ENCODE measurements at places on chromosomes 1 and 21. TPM values are rescaled to one million over a fixed set of nuclear protein-coding genes. Genes with fewer than 3 reads are reported as not detected.

Gene ARHGAP30
- not detected for total RNA-seq

Gene UBE2U
- total RNA-seq, result 0.20 TPM

Gene IL19
- not detected for total RNA-seq

Gene MROH9
- total RNA-seq, result not detected

Gene COL11A1
- total RNA-seq, result not detected

- DNase-seq, result no peak
Observed at GRCh38 chr21:38389896-38390295, 108.4 kb downstream of the ERG start.

GRCh38 chr1:161884475-161884874, 118.4 kb downstream of the ATF6 start:
- DNase-seq, result no peak

DNA sequence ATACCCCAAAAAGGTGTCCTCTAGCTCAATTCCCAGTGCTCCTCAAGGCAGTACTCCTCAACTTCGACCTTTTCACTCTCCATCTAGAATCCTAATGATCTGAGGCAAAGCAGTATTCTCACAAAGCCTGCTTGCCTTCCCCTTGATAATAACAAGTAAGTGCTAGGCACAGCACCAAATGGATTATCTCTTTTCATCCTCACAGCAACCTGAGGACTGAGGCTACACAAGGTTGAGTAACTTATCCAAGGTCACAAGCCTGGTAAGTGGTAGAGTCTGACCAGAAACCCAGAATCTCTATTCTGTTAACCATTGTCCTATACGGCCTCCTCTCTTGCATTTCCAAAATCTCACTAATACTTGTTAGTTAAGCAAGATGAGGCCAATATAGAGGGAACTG, 5.1 kb downstream of the SYDE2 start:
- DNase-seq, result no peak

DNA sequence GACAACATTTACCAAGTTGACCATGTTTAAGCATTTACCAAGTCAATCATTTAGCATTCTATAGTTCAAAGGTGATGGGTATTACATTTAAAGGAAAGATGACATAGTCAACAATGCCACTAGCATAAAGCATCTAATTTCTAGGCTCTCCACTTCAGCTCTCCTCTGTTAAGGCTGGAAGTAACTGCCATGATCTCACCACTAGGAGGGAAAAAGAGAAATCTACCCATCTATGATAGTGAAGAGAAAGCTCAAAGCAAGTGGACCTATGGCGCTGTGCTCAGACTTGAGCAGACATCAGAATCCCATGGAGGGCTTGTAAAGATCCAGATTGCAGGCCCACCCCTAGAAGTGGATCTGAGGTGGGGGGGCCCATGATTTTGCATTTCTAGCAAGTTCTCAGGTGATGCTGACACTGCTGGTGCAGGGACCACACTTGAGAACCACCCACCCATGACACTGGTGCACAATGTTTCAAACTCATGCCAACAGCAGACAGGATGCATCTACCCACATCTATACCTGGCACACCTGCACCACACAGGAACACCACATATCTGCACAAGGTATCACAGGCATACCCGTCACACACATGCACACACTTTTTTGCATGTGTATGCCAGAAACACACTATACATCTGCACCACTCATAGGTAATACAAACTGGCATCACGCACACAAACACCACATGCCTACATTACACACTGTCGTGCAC, 392.9 kb upstream of the RUNX1 start:
- DNase-seq, result no peak

DNA sequence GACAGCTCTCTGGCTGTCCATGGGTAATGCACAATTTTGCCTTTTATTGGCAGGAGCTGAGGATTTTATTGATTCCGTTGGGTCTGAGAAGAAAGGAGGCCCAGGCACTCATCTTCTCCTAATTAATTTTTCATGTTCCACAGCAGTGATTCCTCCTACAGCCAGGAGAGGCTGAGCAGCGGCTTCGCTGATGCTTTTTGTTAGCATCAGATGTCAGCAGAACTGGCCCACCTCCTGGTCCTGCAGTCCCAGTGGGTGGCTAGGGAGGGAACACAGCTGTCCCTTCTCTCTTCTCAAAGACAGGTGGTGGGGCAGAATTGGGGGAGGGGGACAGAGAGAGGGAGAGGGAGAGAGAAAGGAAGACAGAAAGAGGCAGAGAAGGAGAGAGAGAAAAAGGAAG, 5.7 kb downstream of the MT1HL1 start:
- no peak for DNase-seq

DNA sequence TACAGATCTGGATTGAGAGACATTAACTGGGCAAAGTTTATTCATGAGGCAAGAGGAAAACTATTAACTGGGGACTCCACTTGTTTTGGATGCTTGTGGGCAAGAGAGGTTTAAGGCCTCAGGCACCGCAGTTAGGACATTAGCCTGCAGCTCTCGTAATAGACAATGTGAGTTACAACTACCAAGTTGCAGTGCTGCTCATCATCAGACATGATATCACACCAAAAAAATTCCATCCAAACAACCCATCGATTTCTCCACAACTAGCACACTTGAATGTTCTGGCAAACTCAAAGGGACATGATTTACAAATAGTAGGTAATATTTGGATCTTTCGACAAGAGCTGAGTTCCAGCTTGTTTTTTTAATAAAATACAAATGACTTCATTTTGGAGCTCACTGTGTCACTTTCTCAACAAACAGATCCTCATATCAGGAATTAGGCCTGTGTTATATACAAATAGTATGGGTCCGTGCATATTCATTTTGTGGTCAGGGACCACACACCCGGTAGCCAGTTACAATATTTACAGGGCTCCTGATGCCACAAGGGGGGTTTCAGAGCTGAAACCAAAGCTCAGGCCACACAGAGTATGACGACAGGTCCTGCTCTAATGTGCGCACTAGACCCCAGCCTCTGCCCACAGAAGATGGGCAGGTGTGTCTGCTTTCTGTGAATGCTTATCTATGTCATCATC, 128.0 kb downstream of the TGFBR3 start:
- DNase-seq, result no peak

- DNase-seq, result no peak
Observed at GRCh38 chr1:8145545-8146202, 119.6 kb upstream of the ERRFI1 start.

DNA sequence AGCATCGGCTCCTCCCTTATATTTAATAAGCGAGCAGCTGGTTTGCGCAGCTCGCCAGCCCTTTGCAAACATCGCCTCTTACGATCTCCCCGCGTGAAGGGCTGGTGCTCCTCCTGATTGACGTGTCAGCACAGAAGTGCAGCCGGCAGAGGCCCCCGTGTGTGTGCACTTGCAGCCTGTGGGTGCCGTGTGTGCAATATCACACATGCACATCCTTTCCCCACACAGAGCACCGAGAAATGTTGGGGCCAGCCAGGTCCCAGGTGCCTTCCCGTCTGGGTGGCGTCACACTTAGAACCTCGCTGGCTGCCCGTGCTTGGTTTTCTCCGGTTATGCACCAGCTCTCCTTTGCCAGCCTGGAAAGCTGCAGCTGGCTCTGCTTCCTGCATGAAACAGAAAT, 126.6 kb upstream of the AJAP1 start:
- DNase-seq, result no peak

DNA sequence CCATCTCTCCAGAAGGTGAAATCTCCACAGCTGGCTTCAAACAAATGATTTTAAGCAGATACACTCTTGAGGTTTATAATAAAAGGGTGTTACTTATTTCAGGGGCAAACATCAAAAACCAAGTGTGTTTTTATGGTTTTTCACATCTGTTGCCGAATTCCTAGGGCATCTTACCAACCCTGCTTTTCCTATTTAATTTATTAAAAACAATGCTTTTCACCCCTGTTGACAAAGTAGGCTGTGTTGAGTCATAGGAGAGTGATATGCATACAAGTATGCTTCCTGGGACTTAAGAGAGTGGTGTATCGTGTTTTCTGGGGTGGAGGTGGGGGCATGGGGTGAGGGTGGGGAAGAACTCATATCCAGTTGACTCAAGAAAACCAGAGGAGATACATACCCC, 29.3 kb upstream of the IL20 start:
- no peak for DNase-seq

DNA sequence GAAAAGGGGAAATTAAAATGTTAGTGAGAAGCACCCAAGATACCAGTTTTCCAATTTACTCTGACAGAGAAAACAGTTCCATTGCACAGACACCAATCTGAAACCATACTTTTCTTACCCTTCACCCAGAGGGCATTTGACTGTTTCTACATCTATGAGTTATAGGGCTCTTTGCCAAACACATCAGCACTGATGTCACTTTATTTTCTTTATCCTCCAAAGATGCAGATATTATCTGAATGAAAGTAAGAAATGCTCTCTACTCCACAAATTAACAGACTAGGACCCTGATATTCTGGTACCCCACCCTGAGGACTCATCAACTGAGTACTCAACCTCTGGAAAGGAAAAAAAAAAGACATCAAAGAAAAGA, 24.2 kb upstream of the PEX19 start:
- DNase-seq, result no peak

- DNase-seq, result no peak
Observed at GRCh38 chr1:56146449-56146848, 432.9 kb downstream of the PLPP3 start.

DNA sequence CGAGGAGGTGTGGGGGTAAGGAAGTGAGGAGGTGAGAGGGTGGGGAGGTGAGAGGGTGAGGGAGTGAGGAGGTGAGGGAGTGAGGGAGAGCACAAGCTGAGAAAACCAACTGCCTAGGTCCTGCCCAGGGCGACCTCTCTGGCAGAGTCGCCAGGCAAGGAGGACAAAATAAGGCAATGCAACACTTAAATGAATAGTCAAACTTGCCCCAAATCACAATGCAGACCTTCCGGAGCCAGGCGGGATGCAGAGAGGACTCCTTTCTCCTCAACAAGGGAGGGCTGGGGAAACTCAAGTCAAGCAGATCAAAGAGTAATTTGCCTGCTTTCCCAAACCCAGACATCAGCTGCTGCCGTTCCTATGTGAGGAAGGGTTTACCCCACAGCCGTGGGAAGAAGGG, 86.0 kb downstream of the CCDC185 start:
- no peak for DNase-seq

GRCh38 chr1:55535724-55536544, 320.8 kb upstream of the USP24 start:
- DNase-seq, result no peak

DNA sequence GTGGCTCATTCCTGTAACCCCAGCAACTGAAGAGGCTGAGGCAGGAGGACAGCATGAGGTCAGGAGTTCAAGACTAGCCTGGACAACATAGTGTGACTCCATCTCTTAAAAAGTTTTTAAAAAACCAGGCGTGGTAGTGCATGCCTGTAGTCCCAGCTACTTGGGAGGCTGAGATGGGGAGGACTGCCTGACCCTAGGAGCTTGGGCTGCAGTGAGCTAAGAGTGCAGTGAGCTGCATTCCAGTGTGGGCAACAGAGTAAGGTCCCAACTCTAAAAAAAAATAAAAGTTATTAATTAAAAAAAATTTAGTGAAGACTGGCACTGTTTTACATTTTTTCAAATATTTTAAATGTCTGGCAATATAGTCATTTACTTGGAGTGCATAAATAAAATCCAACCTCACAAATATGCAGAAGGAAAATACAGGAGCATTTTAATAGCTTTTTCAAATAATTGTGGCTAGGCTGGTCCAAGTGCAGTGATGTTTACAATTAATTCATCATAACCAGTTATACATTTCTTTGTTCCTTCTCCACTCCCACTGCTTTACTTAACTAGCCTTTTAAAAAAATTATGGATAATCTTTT, 10.8 kb downstream of the ZBTB8OS start:
- no peak for DNase-seq

DNA sequence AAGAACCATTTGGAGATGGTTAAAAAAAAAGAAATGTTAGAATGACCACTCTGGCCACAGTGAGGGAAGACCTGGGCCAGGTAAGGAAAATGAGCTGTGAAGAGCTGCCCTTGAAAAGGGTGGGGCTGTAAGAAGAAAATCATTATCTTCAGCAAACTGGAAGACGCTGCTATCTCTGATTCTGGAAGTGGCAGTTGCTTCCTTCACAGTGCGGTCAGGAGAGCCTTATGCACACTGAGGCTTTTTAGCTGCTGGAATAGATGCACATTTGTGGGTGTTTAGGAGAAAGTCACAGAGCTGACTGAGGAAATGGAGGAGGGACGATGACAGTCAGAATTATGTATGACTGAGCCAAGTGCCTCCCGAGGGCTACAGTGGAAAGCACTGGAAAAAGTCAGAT, 91.6 kb downstream of the TBX19 start:
- DNase-seq, result no peak

GRCh38 chr1:203570805-203571204, 55.8 kb upstream of the ATP2B4 start:
- DNase-seq, result no peak

DNA sequence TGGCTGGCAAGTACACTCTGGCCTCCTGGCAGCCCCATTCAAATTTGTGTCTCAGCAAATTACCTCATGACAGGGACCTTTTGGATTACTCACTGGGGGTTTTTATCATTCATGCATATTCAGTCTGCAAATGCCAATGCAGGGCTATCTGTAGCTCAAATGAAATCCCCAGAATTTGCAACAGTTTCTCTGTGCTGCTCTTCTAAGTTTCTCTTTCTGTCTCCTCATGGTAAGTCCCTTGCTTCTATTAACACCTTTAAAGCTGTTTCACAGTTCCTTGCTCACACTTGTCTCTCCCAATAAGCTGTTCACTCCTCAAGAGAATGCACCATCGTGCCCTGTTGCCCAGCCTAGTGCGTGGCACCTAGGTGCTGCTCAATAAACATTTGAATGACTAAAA, 3.3 kb upstream of the FAM78B start:
- DNase-seq, result no peak

All from lung microvascular endothelial cell (primary cell).